ENCODE measurements at places on chromosomes 12 and 14.

DNA sequence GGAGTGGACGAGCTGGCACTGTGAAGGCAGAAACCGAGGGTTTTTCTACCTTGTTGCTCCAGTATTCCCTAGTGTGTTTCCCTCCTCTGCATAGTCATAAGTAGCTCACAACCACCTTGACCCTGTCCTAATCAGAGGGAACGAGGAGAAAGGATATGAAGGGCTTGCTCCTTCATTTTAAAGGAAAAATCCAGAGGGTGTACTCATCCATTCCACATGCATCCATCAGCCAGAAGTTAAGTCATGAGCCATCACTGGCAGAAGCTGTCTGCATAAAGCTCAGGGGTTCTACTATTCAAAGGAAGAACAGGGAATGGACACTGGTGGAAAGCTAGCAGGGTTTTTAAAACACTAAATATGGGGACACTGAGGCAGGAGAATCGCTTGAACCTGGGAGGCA lies 84.3 kb upstream of the FOXN3 start:
- no peak for DNase-seq
- H3K4me1 ChIP-seq, result peaks cover 3% of the 10 kb centered on the region
- H3K27ac ChIP-seq, result no peak overlapping the region
- no peaks in the 10 kb centered on the region for H3K27me3 ChIP-seq
- H3K4me3 ChIP-seq, result no peak overlapping the region

DNA sequence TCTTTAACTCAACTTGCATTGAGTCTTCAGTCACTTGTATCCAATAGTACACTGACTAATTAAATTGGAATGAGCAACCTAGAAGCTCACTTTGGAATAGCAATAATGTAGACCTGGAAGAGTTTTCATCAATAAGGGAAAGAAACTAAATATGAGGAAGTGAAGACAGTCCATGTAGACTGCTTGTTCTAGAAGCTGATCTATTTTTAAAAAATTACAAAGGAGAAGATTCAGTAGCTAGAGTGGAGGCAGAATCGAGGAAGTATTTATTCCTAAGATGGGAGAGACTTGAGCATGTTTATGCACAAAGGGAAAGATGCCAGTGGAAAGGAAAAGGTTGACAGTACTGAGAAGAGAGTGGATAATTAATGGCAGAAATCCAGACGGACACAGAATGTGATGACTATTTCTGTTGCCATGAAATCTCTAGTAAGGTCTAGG lies 156.3 kb upstream of the PDE3A start:
- H3K36me3 ChIP-seq, result no peaks in the 10 kb centered on the region
- H3K27ac ChIP-seq, result peak overlapping the region; percentile 41
- H3K27me3 ChIP-seq, result no peaks in the 10 kb centered on the region
- no peak overlapping the region for H3K4me3 ChIP-seq

- DNase-seq, result no peak
- H3K4me1 ChIP-seq, result peaks cover 4% of the 10 kb centered on the region
- H3K27me3 ChIP-seq, result no peaks in the 10 kb centered on the region
- H3K36me3 ChIP-seq, result no peaks in the 10 kb centered on the region
Observed at GRCh38 chr12:1499351-1499750, 95.0 kb downstream of the FBXL14 start.

DNA sequence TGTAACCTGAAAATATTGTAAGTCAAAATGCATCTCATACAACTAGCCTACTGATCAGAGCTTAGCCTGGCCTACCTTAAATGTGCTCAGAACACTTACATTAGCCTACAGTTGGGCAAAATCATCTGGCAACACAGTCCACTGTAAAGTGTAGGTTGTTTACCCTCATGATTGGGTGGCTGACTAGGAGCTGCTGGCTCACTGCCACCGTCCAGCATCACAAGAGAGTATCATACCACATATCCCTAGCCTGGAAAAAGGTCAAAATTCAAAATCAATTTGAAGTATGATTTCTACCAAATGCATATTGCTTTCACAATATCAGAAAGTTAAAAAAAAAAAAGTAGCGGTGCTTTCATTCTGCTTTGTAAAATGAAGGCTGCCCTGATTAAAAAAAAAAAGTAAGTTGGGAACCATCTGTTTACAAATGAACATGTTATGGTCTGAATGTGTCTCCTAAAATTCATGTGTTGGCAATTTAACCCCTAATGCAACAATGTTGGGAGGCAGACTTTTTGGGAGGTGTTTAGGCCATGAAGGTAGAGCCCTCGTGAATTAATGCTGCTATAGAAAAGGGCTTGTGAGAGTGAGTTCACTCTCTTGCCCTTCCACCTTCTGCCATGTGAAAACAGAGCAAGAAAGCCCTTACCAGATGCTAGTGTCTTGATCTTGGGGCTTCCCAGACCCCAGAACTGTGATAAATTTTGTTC lies 211.8 kb downstream of the PPM1H start:
- no peaks in the 10 kb centered on the region for H3K27me3 ChIP-seq
- peaks cover 15% of the 10 kb centered on the region for H3K4me1 ChIP-seq
- no peak overlapping the region for H3K27ac ChIP-seq
- no peaks in the 10 kb centered on the region for H3K36me3 ChIP-seq
- no peak for DNase-seq
- no peak overlapping the region for H3K4me3 ChIP-seq

GRCh38 chr12:47282206-47282605 lies 202.4 kb upstream of the AMIGO2 start:
- H3K4me3 ChIP-seq, result no peak overlapping the region
- H3K27ac ChIP-seq, result no peak overlapping the region
- no peak for DNase-seq
- no peaks in the 10 kb centered on the region for H3K36me3 ChIP-seq

GRCh38 chr14:68693926-68694325 lies 98.9 kb downstream of the ZFP36L1 start:
- peak; percentile 16 for DNase-seq
- peaks cover 10% of the 10 kb centered on the region for H3K4me1 ChIP-seq
- no peaks in the 10 kb centered on the region for H3K36me3 ChIP-seq
- H3K27ac ChIP-seq, result no peak overlapping the region
